ENCODE measurements at places on chromosomes 1 and 21. TPM values are rescaled to one million over a fixed set of nuclear protein-coding genes. Genes with fewer than 3 reads are reported as not detected.

The NOC2L gene
- total RNA-seq = 100 TPM

The S100A12 gene
- total RNA-seq = not detected

The SLC50A1 gene
- total RNA-seq = 18.8 TPM

The FBXO2 gene
- total RNA-seq = 3.4 TPM

The ZNF669 gene
- 3.5 TPM for total RNA-seq

The VANGL2 gene
- 0.46 TPM for total RNA-seq

The S100A8 gene
- not detected for total RNA-seq

The SPRR2B gene
- total RNA-seq = not detected

The HSPA6 gene
- 4.5 TPM for total RNA-seq

The PAX7 gene
- total RNA-seq = not detected

The G0S2 gene
- total RNA-seq = 7.8 TPM

The TMEM269 gene
- 0.07 TPM for total RNA-seq

All from smooth muscle cell of the pulmonary artery (primary cell).